ENCODE measurements at places on chromosomes 7 and 10.
A peak's percentile ranks its signal among the peaks of the same experiment; 100 is the strongest.

DNA sequence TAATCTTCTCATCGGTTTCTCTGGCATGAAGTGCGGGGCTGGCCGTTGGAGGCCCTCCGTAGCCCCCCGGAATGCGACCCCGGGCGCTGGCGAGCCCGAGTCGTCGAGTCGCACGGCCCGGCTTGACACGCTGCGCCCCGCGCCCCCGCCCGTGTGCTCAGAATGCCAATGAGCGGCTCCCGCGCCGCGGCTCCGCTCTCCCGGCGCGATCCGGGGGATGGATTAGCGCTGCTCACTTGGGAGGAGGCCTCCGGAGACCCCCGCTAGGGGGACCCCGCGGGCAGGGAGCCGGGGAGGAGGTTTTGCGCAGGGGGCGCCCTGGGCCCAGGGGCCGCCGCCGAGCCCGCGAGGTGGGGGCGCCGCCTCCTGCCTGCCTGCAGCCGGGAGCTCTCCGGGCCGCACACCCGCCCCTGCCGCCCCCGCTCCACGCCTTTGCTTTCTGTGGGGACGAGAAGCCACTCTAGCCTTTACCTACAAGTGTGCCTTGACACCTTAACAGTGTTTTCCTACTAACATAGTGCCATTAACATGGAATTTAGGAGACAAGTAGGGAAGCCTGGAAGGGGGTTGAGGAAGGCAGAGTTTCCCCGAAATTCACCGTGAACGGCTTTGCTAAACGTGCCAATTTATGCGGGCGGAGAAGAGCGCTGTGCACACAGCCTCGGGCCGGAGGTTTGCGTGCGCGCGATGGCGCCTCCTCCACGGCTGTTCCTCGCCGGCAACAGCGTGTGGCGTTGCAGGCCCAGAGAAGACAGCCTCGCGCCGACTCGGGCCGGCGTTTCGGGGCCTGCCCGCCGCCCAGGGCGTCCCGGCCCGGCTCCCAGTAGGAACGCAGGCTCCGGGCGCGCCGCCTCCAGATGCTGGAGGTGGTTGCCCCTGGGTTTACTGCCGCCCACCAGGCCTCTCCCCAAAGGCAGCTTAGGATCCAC is 7.1 kb downstream of the SHH start:
- peak; percentile 68 for DNase-seq

- DNase-seq: no peak
Observed at GRCh38 chr10:87600581-87600980, 59.1 kb upstream of the PAPSS2 start.

DNA sequence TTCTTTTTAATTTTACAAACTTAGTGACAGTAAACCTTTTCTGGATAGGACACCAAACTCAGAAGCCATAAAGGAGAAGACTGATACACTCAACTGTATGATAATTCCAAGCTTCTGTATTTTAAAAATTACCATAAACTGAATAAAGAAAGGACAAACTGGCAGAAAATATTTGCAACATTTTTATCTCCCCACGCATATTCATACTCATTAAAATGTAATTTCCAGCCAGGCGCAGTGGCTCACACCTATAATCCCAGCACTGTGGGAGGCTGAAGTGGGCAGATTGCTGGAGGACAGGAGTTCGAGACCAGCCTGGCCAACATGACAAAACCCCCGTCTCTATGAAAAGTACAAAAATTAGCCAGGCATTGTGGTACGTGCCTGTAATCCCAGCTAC is 67.7 kb downstream of the HIBADH start:
- DNase-seq: no peak

DNA sequence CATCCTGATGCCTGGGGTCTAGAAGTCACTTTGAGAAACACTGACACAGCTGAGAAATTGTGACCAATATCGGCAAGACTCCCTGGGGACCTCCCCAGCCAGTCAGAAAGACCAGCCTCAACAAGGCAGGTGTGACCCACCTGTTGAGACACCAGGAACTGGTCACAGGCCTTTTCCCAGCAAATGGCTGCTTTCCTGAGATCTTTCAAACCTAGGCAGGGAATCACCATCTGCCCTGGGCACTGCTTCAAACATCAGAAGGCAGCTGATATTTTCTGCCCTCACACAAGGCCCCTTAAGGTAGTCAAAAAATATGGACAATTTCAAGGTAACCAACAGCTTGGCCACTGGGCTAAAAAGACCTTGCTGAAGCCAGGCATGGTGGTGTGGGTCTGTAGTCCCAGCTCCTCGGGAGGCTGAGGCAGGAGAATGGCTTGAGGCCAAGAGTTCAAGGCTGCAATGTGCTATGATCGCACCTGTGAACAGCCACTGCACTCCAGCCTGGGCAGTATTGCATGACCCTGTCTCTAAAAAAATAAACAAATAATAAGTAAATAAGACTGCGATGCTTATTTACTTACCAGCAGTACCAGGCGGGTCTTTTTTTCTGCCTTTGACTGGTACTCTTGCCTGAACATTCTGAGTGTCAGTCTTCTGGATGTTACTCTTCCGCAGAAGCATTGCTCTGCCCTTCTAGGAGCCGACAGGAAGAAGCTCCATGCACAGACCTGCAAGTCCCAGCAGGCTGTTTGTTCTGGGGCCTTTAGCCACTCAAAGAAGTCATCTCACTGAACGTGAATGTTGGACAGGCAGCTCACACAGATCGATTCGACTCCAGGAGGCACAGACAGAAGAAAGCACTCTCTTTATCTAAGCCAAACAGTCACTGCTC is 59.7 kb downstream of the SORBS1 start:
- no peak for DNase-seq

DNA sequence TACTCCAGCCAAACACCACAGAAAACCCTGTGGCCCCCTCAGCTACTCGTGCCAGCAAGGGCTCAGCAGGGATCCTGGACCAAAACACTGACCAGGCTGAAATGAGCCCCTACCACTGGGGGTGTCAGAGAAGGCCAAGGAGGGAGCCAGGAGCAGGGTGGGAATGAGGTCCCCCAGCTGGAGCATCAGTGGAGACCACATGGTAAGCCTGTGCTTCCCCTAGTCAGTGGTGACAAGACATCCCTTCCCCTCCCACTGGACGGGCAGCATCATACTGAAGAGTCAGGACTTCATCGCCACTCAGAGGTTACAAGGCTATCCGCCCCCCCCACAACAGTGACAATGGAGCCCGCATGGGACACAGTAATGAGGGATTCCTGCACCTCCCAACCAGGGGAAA is 99.6 kb downstream of the LHPP start:
- no peak for DNase-seq

- DNase-seq: no peak
Observed at GRCh38 chr10:49119746-49120145, 4.4 kb upstream of the VSTM4 start.

- peak; percentile 87 for DNase-seq
Observed at GRCh38 chr7:111090846-111091245, at the start of gene LRRN3. Gene LRRN3 (plus strand): TSS chr7:111091127. CDS start chr7:111122773, 31,646 bp downstream.

GRCh38 chr7:92052684-92053083 is 81.6 kb downstream of the CYP51A1 start:
- no peak for DNase-seq

GRCh38 chr10:3797750-3798149 is 12.7 kb upstream of the KLF6 start:
- DNase-seq: no peak

GRCh38 chr10:78437998-78438906 is 404.6 kb downstream of the RPS24 start:
- DNase-seq: no peak

GRCh38 chr7:128007303-128007680 is 23.9 kb downstream of the LRRC4 start:
- no peak for DNase-seq

DNA sequence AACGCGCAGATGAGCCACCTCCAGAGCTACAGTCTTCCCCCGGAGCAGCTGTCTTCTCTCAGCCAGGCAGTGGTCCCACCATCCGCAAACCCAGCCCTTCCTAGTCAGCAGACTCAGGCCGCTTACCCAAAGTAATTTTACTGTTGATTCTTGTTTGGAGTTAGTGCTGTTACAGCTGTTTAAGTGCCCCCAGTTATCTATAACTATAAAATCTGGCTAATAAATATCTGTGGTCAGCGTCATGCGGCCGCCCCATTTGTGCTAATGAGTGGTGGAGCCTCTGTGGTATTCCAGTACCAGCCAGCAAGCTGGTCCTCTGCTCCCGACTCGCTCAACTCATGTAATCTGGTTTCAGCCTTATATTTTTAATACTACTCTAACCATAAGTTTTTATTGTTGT is 43.2 kb upstream of the TMEM236 start:
- no peak for DNase-seq

DNA sequence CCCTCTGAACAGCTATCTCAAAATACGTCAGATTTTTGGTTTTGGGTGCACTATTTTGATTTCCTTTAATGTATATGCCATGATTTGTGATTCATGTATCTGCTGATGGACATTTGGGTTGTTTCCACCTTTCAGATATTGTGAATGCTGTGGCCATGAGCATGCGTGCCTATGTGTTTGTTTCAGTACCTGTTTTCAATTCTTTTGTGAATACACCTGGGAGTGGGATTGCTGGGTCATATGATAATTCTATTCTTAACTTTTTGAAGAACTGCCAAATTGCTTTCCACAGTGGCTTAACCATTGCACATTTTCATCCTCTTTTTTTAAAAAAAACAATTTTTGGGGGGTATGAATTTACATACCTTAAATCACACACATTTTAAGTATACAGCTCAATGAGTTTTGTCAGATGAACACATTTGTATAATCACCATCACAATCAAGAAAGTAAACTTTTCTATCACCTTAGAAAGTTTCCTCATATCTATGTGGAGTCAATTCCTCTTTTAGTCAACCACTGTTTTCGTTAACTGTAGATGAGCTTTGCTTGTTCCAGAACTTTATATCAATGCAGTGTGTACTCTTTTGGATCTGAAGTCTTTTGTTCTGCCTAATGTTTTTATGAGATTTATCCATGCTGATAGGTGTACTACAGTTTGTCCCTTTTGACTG is 36.9 kb downstream of the CYP26A1 start:
- DNase-seq: no peak

- no peak for DNase-seq
Observed at GRCh38 chr10:66836057-66836456, 89.8 kb upstream of the LRRTM3 start.

GRCh38 chr10:79005126-79005810 is 63.5 kb upstream of the ZMIZ1 start:
- no peak for DNase-seq

DNA sequence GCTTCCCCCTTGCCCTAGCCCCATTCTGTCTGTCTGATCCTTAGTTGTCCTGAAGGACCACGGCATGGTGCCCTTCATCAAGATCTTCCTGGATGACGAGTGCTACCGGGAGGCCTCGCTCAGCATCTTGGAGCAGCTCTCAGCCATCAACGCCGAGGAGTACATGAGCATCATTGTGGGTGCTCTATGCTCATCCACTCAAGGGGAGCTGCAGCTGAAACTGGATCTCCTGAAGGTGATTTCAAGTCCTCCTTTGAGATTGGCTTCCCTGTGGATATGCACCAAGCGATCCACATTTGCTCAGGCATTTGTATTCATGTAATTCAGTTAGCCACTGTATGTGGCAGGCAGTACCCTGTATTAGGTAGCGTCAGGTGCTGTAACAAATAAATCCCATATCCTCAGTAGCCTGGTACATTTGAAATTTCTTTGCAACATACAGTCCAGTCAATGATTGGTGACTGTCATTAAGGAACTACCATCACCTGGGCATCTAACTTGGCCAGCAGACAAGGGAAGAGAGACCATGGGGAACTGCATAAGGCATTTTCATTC is 51.2 kb downstream of the WDFY4 start:
- DNase-seq: no peak

DNA sequence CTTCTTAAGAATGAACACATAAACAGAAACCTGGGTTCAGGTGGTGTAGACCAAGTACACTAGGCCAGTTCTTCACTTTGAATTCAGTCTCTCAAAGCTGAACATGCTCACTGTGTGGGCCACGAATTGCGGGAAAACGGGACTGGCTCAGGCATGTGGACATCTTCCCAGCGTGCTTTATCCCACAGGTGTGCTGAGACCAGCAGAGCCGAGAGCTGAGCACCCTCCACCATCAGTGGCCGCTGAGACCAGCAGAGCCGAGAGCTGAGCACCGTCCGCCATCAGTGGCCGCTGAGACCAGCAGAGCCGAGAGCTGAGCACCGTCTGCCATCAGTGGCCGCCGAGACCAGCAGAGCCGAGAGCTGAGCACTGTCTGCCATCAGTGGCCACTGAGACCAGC is 265.4 kb downstream of the DNAJB6 start:
- no peak for DNase-seq

DNA sequence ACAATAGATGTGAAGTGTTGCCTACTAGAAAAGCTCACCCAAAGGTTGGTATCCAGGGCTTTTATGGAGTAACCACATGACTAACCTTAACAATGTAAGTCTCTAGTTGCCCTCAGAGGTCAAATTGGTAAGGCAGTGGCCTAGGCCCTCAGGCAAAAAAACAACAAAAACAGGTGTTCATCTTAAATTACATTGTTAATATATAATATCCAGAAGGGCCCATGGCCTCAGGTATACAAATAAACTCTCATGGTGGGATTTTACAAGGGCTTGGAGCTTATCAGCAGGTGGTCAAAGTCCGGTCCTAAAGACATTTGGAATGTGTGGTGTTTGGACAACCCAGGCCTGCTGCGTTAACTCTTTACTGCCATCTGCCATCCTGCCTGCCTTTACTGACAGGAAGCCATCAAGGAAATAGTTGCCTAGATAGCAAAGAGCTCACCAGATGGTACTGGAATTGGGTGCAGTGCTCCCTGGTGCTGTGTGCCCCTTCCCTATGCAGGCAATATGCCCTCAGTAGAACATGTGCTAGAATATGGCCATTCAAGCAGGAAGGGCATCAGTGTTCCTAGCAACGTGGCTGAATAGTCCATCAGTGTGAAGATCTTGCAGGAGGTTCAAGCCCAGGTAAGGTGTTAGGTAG is 36.2 kb downstream of the TOMM7 start:
- no peak for DNase-seq

- DNase-seq: no peak
Observed at GRCh38 chr7:110801502-110801901, 289.4 kb upstream of the LRRN3 start.

GRCh38 chr10:7471720-7472367 is 61.0 kb upstream of the SFMBT2 start:
- peak; percentile 69 for DNase-seq

DNA sequence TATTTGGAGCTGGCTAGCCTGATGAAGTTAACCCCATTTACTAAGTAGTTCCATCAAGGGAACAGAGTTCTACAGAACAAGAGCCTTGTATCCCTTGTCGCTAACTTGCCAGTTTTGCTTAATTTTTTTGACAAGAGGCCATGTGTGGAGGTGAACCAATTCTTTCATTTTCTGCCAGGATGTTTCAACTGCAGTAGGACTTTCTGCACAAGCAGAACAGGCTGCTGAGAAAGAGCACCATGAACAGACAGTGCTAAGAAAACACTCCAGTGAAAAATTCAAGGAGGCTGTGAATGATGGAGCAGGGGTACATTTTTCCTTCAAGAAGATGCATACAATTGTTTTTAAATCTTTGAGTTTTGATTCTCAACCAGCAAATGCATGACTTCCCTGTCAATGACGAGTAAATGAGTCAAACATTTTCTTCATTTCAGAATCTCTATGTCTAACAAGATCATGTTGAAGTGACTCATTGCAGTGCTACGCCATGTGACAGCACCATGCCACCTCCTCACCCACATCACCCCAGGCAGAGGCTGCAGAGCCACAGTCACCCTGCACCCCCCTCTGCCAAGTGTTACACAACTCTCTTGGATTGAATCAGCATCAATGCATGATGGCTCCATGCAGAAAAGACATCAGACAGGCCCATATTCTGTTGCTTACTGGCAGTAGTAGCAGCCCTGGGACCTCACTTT is 193.1 kb downstream of the COBL start:
- DNase-seq: no peak

All from NCI-H1092 treated with DMSO at 0.1 percent for 48 hours (cell line).